ENCODE measurements at places on chromosomes 6 and 20.

DNA sequence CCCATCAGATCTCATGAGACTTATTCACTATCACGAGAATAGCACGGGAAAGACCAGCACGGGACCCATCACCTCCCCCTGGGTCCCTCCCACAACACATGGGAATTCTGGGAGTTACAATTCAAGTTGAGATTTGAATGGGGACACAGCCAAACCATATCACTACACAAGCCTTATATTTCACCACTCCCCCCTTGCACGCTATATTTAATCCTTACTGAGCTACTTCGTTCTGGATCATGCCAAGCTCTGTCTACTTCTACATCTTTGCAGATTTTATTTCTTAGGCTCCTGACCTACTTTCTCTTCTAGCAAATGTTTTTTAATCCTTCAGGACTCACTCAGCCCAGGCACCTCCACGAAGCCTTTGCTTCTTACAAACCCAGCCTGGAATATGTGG is 452.6 kb upstream of the SOX4 start:
- DNase-seq: no peak

DNA sequence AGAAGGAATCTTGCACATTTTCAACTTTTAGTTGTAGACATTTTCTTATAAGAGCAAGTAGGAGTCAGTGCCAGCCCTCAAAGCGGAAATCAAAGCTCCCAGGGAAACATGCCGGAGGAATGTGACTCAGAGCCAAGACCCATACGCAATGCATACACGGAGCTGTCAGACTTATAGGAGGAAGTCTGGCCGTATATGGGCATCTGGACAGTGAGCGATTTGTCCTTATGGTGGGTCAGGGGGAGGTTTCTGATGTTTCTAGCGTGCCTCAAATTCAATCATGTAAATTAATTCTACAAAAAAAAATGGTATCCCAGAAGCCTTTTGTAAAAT is 3.6 kb upstream of the CCN2 start:
- peak; percentile 99 for DNase-seq

- no peak for DNase-seq
These were observed 8.9 kb upstream of the UBE2V1 start for GRCh38 chr20:50121858-50122271.

DNA sequence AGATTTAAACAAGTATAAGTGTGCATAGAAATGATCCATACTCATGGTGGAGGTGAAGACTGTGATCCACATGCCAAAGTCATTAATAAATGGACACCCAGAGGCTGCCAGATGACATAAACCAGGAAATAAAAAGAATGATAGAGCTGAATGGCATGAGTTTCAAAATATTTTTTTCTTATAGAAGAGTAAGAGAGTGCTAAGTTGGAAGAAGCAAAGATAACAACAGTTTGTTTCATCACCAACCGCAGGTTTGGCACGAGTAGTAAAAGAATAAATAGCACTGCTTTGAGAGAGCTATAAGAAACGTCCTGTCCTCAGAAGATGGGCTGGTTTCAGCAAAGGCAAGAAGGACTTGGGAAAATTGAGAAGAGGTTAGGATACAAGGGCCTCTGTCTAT is 246.9 kb downstream of the UBE3D start:
- peak; percentile 79 for DNase-seq

- DNase-seq: no peak
These were observed 19.9 kb downstream of the UQCC2 start for GRCh38 chr6:33691456-33692077.

DNA sequence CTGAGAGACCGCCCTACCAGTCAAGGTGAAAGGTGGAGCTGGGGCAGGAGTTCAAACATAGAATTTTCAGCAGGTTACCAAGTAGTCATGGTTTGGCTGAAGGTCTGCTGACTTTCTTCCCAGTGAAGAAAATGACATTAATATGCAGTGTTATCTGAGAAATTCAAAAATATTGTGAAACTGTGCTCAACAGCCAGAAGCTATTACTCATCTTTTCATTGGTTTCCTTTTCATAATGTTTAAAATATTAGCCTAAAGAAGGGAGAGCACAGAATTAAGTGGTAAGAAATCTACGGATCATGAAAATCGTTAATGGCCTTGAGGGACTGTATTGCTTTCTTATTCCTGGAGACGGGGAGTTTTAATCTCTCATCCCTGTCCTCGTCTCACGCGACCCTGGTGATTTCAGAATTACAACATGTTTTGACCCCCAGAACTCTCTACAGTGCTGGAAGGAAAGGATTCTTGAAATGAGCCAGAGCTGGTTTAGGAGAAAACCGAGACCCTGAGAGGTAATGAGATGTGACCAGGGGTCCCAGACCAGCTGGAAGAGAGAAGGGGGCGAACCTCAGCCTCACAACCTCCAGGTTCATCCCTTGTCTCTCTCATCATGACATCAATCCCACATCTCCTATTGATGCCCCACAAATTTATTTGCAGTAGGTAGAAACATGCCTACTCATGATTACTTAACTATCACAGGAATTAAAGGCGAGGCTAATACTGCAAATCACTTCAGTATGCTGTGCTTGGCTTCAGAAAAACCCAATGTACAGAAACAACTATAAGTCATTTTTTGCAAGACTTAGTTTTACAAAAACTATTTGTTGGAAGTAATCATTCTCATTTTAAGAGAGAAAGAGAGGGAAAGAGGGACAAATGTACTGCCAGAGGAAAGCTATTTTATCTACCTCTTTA is 209.5 kb downstream of the FNDC1 start:
- DNase-seq: no peak

- DNase-seq: peak; percentile 98
These were observed 9.2 kb downstream of the PEDS1 start for GRCh38 chr20:50144362-50144761.

DNA sequence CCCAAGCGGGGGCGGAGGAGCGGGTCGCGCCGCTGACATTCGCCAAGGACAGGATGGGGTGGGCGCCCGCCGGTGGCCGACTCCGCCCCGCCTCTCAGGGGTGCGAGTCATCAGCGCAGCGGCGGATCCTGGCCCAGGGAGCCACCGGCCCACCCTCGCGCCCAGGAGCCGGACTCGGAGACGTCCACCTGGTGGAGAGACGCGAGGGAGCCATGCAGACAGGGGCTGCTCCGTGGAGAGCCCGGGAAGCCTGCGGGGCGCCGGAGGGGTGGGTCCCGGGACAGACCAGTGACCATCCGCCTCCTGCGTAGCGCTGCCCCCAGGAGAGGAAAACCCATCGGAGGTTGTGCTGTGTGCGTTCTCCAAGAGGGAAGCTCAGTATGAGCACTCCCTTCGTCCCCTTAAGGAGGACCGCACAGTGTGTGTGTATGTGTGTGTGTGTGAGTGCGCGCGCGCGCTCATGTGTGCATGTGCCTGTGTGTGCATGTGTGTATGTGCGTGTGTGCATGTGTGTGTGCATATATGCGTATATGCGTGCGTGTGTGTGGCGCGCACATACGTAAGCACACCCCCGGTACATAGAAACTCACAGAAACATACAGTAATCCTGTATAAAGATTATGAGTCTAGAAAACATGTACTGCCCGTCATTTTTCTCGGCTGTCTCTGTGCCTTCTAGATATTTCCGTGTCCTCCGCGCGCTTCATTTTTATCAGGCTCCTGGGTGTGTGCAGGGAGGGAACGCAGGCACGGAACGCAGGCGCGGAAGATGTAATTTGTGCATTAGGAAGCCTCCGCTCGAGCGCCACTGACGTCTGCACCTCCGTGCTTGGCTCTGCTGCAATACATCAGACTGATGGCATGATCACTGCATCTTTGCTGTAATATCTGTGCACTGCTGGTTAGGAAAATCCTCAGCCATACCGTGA is 158.9 kb downstream of the TBXT start:
- peak; percentile 80 for DNase-seq

- DNase-seq: no peak
These were observed 937.4 kb upstream of the GJE1 start for GRCh38 chr6:141195251-141195832.

GRCh38 chr6:71965404-71965803 is 79.1 kb downstream of the RIMS1 start:
- DNase-seq: no peak

GRCh38 chr20:13665709-13666395 is 27.1 kb upstream of the TASP1 start:
- DNase-seq: no peak

DNA sequence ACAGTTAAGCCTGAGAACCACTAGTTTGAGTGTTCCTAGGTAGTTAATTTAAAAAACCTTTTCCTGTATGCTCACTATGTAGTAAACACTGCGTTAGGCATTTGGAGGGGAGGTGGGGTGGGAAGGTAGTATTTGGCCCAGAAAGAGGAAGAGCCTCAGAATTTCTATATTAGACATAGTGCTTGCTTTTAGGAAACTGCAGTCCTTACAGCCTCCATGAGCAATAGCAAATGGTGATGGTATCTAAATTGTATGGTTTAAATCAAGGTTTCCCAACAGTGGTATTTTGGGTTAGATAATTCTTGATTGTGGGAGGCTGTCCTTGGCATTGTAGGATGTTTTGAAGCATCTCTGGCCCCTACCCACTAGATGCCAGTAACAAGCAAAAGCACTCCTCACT is 61.5 kb upstream of the RIPOR2 start:
- DNase-seq: no peak

- peak; percentile 80 for DNase-seq
These were observed 135.1 kb downstream of the ZFP64 start for GRCh38 chr20:52056203-52057062.

DNA sequence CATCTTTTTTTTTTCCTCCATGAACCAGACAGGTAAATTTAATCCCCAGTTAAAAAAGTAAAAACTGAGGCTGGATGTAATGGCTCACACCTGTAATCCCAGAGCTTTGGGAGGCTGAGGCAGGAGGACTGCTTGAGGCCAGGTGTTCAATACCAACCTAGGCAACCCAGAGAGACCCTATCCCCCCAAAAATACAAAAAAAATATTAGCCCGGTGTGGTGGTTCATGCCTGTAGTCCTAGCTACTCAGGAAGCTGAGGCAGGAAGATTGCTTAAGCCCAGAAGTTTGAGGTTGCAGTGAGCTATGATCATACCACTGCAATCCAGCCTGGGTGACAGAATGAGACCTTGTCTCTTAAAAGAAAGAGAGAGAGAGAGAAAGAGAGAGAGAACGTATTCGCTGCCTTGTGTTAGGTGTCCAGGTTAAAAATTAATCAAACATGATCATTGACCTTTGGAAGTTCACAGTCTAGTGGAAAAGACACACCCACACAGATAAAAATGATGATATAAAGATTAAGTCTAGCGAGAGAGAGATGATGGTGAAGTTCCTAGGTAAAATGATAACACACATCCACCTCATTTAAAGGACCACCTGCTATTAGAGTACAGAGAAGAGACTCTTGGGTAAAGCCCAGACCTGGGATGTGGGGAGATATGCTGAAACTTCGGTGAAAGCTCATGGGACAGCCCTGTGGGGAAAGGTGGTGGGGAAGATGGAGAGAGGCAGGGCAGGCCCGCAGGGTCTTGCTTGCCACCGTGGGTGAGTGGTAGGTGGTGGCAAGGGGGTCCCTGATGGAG is 4.8 kb upstream of the NHSL1 start:
- DNase-seq: no peak

DNA sequence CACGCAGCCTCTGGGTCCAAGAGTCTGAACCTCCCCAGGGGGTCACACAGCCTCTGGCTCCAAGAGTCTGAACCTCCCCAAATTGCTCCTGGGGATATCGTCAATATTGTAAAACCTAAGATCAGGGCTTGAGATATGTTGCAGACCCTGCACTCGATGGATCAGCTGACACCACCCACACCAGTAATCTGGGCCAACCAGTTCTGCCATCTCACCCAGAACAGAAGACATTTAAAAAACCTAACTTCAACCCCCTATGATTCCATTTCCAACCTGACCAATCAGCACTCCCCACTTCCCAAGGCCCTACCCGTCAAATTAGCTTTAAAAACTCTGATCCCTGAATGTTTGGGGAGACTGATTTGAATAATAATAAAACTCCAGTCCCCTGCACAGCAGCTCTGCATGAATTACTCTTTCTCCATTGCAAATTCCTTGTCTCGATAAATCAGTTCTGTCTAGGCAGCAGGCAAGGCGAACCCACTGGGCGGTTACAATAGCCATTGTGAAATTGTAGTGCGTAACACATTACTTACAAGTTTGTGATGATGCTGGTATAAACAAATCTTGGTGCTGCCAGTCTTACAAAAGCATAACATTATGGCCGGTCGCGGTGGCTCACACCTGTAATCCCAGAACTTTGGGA is 32.4 kb upstream of the FAM135A start:
- no peak for DNase-seq

DNA sequence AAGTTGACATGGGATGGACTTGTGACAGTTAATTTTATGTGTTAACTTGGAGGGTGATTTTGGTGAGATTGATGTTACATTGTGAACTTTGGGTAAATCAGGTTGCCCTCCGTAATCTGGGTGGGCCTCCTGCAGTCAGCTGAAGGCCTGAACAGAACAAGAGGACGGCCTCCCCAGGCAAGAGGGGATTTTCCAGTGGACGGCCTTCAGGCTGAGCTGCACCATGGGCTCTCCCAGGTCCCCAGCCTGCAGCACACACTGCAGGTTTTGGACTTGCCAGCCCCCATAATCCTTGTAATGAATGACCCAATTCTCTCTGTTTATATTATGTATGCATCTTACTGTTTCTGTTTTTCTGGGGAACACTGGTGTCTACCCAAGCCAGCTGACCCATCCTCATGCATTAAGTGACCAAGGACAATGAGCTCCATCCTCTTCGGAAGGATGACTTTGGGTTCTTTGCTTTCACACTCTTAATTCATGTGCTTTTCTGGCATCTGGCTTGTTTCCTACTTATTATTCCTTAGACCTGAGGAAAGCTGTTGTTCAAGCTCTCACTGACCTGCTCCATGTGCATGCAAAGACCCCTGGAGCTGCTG is 64.2 kb downstream of the DACT2 start:
- DNase-seq: no peak

- no peak for DNase-seq
These were observed 1.4 kb upstream of the BPIFB1 start for GRCh38 chr20:33281550-33282146.

- DNase-seq: peak; percentile 76
These were observed 74.0 kb downstream of the PTPRA start for GRCh38 chr20:2946988-2947961.

- DNase-seq: no peak
These were observed 29.0 kb downstream of the FAM50B start for GRCh38 chr6:3878048-3878666.

GRCh38 chr20:24566656-24567055 is 97.2 kb downstream of the SYNDIG1 start:
- DNase-seq: no peak

- peak; percentile 74 for DNase-seq
These were observed 78.5 kb upstream of the PHACTR1 start for GRCh38 chr6:12637960-12638641.

GRCh38 chr6:155483858-155484257 is 28.2 kb upstream of the NOX3 start:
- no peak for DNase-seq

- DNase-seq: no peak
These were observed 53.0 kb upstream of the ANKEF1 start for GRCh38 chr20:9981829-9982228.

DNA sequence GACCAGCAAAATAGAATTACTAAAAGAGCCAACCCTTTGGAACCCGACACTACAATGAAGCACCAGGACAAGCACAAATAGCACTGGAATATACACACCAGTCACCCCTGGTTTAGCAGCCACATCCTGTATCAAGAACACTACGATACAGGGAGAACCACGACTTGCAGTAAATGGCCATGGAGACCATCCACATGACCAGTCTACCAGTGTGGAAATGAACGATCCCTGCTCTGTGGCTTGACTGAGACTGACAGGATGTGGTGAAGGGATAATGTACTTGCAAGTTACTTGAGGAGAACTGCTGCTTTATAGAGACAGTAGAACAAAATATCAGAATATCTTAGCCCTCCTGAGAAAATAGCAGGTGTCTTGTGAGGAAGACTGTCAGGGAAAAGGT is 169.6 kb downstream of the COL9A1 start:
- DNase-seq: no peak

All from brain microvascular endothelial cell (primary cell).